ENCODE measurements at places on chromosomes 7 and 10. TPM values are rescaled to one million over a fixed set of nuclear protein-coding genes. Genes with fewer than 3 reads are reported as not detected.

DNA sequence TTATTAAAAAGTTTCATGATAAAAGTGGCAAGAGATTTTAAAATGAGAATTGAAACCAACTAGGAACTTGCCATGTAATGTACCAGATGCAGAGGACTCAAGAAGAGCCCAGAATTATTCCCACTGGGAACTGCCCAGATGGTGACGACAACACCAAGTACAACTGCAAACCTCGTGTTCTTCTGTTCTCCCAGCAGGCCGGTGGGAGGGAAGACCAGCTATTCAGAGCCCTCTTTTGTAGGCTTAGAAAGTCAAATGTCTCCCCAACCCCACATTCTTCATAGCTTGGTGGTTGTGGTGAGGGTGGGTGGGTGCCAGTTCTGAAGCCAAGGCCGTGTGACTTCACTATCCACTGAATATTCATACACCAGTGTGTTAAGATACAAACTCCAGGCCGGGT, 54.3 kb upstream of the ITGB1 start:
- DNase-seq: no peak

Gene NEBL
- total RNA-seq: 46.3 TPM

- peak; percentile 94 for DNase-seq
These were observed 61.2 kb upstream of the NPVF start for GRCh38 chr7:25289518-25289917.

DNA sequence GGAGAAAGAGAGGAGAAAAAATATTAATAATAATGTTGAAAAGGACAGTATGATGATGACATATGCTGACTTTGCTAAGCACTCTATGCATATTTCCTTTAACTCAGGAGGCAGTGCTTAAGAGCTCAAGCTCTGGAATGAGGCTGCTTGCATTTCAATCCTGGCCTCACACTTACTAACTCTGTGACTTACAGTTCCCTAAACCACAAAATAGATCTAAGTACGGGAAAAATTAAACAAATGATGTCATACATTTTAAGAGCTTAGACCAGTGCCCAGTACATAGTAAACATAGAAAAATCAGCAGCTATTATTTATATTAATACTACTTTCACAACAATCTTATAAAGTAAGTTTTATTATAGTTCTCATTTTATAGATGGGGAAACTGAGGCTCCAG, 61.3 kb downstream of the GFRA1 start:
- no peak for DNase-seq

DNA sequence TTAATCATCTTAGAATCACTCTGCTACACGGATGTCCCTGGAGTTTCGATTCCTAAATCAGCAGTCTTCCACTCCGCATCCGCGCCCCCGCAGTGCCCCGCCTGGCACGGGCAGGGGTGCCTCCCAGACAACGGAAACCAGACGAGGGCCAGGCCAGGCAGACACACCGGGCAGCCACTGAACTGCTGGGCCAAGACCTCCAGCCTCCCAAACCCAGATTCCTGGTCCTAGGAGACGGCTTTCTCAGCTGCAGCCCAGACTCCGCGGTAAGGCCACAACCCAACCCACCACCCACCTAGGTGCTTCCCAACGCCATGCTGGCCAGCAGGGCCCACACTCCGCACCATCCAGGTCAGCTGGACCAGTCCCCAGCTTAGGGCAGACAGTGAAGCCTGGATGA, 33.2 kb downstream of the MAD1L1 start:
- DNase-seq: no peak

DNA sequence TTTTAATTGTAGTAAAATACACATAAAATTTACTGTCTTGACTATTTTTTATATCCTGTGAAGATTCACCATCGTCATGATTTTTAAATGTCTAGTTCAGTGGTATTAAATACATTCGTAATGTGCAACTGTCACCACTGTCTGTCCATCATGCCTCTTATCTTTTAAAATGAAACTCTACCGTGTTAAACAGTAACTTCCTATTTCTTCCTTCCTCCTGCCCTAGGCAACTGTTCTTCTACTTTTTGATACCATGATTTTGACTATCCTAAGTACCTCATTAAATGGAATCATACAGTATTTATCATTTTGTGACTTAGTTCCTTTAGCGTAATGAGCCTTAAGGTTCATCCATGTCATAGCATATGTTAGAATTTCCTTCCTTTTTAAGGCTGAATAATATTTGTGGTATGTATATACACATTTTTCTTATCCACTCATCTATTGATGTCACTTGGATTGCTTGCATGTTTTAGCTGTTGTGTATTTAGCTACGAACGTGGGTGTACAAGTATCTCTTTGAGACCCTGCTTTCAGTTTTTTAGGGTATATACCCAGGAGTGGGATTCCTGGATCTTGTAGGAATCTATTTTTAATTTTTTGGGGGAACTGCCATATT, 13.5 kb downstream of the SLK start:
- no peak for DNase-seq

Gene AMZ1
- total RNA-seq: not detected

DNA sequence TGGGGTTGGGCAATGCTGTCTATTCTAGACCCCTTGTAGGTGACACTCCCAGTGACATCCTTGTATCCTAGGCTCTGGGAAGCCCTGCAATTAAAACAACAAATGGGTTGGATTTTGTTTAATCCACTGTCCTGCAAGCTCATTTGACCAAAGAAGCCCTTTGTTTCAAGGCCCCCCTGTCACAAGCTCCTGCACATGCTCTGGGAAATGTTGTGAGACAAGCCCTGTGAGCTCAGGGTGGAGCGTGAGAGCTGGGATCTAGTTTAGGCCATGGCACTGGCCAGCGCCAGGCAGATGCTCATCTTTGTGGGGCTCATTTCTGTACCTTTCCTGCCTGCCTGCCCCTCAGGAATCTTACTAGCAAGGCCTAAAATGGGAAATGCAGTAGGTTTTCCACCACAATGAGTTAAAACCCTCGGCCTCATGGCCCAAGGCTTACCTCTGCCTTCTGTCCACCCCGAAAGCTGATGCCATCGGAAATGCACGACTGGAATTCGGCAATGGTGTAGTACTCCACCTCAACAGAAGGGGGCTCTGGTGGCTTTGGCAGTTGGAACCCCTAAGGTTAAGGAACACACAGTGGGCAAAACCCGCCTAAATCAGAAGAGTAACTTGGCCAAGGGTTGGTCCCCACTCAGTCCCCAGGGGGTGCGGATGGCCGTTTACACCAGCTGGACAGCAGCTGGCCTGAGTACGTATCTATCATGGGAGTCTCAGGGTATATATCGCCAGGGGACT, 112.0 kb downstream of the NEURL1 start:
- DNase-seq: peak; percentile 51

Gene NAT16
- not detected for total RNA-seq

DNA sequence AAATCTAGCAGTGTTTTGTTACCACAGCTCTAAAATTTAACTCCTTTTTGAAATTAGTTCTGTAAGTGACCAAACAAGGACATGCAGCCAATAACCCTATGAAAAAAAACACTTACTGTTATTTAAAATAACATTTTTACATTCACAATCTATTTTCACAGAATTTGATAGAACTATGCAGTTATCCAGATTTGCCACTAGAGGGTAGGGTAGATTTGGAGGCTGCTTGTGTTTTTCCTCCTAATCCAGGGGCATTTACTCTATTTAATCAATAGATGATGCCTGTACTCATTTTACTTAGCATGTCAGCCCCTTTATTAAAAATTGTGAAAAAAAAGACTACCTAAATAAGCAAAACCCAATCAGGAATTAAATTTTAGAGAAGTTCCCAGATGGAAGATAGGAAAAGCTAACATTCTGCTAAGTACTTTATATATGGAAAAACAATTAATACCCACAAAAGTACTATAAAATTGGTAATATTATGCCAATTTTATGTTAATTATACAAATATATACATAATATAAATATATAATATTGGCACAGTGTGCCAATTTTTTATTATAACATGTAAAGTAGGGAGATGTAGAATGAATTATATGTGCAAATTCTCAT, 18.1 kb upstream of the LIPK start:
- peak; percentile 23 for DNase-seq

DNA sequence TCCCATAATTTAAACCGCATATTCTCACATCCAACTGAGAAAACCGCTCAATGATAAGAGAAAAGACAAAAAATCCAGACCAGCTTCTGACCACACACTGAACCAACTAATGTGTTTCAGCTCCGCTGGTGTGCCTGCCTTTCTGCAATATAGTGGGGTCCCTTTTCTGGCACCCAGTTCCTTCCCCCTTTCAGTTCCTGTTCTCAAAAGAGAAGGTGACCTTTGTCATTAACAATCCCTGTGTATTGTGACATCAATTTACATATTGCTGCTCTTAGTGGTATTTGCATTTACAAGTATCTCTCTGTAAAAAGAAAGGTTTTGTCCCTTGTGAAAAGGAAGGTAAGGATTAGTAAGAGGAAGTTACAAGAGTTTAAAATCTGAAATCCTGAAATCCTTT, 1.4 kb downstream of the PPP1R17 start:
- no peak for DNase-seq

- DNase-seq: no peak
These were observed 1.7 kb downstream of the CREB3L2 start for GRCh38 chr7:138000081-138000701.

GRCh38 chr10:108362961-108363360, 1198.5 kb upstream of the SORCS1 start:
- no peak for DNase-seq

GRCh38 chr10:67612577-67613537, 83.1 kb downstream of the CTNNA3 start:
- no peak for DNase-seq

Gene SEPTIN7
- total RNA-seq: 149 TPM

Gene PPIF
- total RNA-seq: 58.4 TPM

GRCh38 chr7:151135525-151135845, 32.0 kb downstream of the GBX1 start:
- DNase-seq: no peak

Gene HTR5A
- total RNA-seq: not detected

Gene ASB10
- not detected for total RNA-seq

GRCh38 chr7:44761207-44762161, 12.8 kb downstream of the ZMIZ2 start:
- no peak for DNase-seq

DNA sequence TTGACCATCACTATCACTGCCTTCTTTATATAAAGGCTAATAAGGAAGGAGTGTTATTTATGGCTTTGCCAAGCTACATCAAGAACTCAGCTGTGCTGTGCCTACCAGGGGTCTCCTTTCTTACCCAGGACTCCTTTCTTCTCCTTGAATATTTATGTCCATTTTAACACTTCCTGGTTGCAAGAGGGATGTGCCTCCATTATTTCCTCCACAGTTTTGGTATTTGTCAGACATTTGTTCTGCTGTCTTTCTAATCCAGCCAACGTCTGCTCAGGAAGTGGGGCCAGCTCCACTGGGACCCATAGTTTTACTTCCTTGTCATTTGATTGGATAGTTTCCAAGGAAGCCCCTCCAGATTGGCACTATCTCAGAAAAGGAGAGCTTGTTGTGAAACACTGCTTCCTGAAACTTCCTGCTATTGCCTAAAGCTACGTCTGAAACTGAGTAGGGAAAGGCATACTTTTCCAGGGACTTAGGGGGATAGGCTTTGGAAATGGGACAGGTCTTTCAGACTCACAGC, 6.6 kb upstream of the STRIP2 start:
- no peak for DNase-seq

Gene LGI1
- total RNA-seq: 92.7 TPM

GRCh38 chr7:69402696-69403095, 195.6 kb upstream of the AUTS2 start:
- DNase-seq: no peak

GRCh38 chr10:101330631-101331225, 23.2 kb upstream of the BTRC start:
- DNase-seq: no peak

DNA sequence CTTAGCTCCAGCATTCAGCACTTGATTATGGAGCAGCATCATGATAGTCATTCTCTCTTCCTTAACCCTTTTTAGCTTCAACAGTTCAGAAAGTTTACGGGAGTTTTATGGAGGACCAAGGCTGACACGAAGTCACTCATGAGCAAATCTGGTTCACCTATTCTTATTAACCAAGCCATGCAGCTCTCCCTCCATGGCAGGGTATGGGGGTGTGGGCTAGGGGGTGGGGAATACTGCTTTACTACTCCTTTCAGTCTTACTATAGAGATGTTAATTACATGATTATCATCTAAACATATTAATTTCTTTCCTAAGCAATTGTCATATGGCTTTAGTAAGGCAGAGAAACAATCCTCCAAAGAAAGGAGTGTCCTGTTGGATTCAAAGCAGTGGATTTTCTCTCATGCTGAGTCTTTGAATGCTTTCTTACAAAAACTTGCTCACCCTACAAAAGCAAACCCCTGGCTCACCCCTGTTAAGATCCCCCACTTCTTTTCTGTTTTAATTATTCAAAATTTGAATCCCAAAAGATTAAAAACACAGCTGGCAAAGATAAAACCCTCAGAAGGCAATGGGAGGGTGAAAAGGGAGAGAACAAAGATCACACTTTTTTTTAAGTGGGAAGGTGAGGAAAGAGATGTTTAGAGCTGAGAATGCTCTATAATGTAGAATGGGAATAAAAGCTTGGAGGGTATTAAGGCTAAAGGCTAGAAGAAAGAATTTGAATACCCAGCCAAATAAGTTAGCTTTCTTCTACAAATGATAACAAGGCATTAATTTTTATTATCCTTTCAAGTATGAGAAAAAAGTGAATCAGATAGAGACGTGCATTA, 46.4 kb upstream of the SEMA3E start:
- DNase-seq: no peak

GRCh38 chr7:144771927-144772326, 63.9 kb downstream of the TPK1 start:
- DNase-seq: no peak

DNA sequence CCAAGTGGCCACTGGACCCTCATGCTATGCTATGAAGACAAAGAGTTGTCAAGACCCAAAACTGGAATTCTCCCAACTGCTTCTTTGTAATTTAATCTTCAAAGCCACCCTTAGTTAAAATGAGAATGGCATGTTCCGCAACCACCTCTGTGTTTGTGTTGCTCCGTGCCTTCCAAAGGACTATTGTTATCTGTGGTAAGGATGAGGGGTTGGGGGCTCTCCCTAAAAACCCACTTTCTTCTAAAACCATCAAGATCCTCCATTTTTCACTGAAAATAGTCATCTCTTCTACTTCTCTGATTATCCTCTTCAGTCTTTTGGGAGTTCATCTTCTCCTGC, 222.1 kb upstream of the AOAH start:
- no peak for DNase-seq

Gene NYAP1
- total RNA-seq: 23.0 TPM

DNA sequence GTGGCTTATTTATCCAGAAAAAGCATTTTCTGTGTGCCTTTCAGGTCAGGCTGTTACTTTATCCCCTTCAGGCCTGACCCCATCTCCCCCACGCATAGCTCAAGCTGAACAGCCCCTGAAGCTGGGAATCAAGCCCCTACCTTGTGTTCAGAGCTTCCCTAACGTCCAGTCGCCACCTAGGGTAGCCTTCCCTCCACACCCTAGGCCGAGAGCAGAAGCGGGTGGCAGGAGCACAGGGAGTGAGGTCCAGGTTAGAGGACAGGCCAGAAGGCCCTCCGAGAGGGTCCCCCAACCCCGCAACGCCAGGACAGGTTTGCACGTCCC, 479 bp upstream of the SEMA4G start:
- no peak for DNase-seq

- no peak for DNase-seq
These were observed 9.1 kb upstream of the IDI2 start for GRCh38 chr10:1034758-1035157.

Gene PNLIPRP2
- total RNA-seq: not detected
